ENCODE measurements at places on chromosomes 13 and 19. TPM values are rescaled to one million over a fixed set of nuclear protein-coding genes. Genes with fewer than 3 reads are reported as not detected.

DNA sequence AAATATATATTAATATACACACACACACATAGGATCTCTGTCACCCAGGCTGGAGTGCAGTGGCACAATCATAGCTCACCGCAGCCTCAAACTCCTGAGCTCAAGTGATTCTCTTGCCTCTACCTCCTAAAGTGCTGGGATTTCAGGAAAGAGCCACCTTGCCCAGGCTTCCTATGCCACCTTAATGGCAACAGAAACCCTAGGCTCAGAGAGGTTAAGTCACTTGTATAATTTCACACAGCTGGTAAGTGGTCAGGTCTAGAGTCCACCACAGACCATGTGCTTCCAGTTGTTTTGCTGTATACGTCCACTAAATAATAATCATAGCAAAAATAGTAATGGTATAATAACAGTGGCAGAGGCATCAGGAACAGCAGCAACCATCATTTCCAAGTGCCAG lies 1.3 kb upstream of the UPF1 start:
- no peak for DNase-seq

DNA sequence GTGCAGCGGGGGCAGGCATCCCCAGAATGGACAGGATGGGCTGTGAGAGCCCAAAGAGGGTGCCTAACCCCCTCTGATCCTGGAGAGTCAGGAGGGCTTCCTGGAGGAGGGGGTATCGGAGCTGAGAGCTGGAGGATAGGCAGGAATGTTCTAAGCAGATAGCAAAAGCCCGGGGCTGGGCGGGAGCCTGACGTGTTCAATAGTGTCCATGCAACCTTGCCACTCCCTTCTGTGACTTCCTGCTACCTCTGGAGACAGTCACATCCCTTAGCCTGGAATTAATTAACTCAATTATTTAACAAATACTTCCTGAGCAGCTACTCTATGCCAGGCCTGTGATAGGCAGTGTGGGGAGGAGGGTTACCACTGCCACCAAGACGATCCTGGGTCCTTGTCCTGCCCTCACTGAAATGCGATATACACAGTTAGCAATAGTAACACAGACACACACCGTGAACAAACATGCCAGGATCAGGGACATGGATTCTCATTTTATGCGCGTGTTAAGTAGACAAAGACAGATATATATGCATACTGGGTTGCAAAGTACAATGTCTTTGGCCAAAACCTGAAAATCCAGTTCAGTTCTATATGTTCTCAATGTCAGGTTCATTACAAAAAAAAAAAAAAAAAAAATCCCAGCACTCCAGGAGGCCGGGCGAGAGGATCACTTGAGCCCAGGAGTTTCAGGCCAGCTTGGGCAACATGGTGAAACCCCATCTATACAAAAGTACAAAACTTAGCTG lies 10.7 kb downstream of the AP2S1 start:
- no peak for DNase-seq

POSTN gene
- total RNA-seq: not detected

- no peak for DNase-seq
Measured at GRCh38 chr13:44303681-44304432, 69.8 kb upstream of the SERP2 start.

GRCh38 chr19:9793071-9793591 lies 24.6 kb upstream of the ZNF846 start:
- DNase-seq: peak; percentile 67

IGFL3 gene
- not detected for total RNA-seq

All from activated CD4-positive, alpha-beta memory T cell treated with anti-CD3 and anti-CD28 coated beads, Interleukin-2, amount 10 ng/mL, durations not matched to agents 7 days and 5 days (primary cell).